ENCODE measurements at places on chromosomes 7 and 10.

GRCh38 chr10:1199897-1200721, 143.9 kb downstream of the WDR37 start:
- no peak for DNase-seq

DNA sequence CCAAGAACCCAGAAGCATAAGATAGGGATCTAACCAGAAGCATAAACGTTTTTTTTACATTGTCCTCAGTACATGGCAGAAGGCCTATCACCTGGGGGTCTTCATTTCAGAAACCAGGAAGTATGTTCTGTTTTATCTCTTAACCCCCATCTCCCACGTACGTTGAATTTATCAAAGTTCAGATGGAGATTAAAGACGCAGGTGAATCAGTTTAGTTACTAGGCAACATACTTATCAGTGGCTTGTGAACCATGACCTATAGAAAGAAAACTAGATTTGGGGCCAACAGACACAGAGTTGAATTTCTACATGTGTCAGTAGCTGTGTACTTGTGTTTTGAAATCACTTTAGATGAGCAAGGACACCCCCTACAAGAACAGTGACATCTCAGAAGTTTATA, 122.7 kb downstream of the GPR158 start:
- DNase-seq = no peak

DNA sequence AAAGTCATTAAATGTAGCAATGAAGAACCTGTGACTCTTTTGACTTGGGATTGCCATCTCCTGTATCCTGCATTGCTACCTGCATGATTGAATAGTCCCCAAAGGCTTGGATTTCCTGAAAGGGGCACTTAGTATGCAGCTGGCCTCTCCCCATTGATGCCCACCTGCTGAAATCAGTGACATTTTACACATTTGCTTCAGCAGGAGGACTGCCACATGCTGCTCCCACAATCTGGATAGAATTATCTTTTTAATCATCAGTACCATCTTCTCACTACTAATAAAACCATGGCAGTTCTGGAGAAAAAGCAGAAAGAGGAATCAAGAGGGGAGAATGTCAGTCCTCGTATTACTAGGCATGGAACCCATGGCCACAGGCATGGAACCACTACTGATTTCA, 67.8 kb downstream of the SLC13A1 start:
- DNase-seq = no peak

DNA sequence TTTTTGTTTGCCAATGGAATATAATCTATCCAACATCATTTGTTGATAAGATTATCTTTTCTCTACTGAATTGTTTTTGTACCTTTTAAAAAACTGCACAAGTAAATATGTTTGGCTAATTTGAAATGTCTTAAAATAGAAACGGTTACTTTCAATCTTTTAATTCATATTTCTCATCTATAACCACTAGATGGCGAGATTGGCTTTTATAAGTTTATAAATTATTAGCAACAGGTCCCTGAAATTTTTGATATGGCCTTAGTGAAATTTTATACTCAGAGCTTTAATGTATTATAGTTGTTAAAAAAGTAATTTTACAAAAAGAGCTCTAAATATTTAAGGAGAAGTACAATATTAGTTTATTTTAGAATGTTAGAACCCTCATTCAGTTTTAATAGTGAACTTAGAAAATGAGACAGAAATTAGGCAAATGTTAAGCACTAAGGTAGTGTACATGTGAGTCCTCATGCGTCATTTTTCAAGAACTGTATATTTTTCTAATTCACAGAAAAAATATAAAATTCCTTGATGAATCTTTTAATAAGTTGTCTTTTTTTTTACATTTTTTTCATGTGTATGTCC, 592.5 kb downstream of the ARL4A start:
- peak; percentile 28 for DNase-seq

DNA sequence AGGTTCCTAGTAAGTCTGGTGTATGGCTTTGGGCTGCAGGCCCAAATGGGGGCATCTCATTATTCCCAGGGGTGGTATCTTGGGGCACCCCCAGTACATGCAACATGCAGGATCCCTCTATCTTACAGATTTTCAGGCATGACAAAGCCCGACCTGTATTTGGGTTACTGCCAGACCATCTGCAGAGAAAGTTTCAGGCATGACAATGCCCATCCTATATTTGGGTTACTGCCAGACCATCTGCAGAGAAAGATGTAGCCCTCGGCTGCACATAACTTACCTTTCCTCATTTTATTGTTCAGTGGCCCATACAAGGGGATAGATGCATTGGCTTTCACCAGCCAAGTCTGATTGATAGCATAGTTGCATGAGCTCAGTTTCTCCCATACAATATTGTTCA, 112.2 kb upstream of the RAB18 start:
- DNase-seq = no peak

GRCh38 chr10:121078036-121078435, 226.9 kb downstream of the WDR11 start:
- no peak for DNase-seq

DNA sequence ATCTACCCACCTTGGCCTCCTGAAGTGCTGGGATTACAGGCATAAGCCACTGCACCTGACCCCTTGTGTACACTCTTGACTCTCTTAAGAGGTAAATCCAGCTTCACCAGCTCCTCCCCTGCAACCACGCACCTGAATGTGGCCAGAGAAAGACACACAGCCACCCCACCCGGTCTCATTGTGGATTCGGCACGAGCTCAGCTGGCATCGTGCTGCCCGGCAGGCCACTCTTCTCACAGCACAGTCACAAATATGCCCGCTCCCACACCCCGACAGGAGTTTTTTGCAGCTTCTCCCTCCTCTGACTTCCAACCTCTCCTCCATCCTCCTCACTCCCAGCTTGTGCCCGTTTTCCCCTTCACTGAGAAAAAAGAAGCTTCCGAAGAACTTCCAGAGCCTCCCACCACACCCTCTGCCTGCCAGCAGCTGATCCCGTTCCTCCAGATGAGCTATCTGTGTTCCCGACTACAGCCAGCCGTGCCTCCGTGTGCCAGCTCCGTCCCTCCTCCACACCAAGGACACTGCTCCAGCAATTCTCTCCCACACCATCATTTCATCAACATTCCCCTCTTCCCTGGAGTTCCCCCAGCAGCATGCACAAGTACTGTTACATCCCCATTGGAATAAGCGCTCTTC, 8.0 kb upstream of the SMARCD3 start:
- DNase-seq = no peak

DNA sequence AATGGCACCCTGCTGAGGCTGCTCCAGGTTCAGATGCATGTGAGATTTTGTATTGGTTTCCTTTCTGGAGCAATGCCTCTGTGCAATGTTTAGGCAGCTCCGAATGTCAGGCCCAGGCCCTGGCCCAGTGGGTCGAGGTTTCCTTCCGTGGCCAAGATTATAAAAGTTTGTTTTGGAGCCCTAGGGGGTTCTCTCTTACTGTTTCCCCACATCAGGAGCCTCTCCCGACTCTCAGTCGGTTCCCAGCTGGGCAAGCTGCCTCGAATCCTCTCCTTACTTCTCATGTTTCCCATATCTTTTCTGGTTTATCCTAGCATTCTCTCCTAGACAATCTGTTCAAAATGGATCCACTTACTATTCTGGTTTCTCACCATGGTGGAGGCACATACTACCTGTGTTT, 11.0 kb downstream of the TMEM140 start:
- no peak for DNase-seq

GRCh38 chr10:84404783-84405182, 76.4 kb downstream of the CCSER2 start:
- DNase-seq = no peak

DNA sequence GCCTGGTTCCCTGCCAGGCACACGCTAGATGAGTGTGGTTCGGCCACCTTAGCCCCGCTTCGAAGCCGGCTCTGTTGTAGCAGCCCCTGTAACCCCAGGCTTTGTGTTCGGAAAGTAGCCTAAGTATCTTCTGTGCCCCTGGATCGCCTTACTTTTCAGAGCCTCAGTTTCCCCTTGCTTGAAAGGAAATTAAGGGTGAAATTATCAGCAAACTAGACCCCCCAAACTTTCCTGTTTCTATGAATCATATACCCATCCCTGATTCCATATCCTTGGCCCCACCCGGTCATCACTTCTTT, 312 bp downstream of the PDCD11 start:
- no peak for DNase-seq

DNA sequence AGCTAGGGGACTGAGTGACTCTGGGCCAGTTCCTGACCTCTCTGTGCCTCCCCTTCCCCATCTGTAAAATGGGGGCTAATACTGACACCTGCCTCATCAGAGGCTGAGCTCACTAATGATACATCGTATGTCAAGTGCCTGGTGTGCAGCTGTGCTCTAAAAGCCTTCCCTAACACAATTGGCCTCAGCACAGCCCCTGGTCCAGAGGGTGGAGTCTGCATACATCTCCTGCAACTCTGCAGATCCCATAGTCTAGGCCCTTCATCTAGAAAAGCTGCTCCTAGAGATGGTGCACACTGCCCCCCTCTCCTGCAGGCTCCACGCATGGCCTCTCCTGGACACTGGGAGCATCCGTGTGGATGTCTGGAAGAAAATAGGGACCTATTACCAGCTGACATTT, 255.0 kb downstream of the RPS24 start:
- DNase-seq = no peak

DNA sequence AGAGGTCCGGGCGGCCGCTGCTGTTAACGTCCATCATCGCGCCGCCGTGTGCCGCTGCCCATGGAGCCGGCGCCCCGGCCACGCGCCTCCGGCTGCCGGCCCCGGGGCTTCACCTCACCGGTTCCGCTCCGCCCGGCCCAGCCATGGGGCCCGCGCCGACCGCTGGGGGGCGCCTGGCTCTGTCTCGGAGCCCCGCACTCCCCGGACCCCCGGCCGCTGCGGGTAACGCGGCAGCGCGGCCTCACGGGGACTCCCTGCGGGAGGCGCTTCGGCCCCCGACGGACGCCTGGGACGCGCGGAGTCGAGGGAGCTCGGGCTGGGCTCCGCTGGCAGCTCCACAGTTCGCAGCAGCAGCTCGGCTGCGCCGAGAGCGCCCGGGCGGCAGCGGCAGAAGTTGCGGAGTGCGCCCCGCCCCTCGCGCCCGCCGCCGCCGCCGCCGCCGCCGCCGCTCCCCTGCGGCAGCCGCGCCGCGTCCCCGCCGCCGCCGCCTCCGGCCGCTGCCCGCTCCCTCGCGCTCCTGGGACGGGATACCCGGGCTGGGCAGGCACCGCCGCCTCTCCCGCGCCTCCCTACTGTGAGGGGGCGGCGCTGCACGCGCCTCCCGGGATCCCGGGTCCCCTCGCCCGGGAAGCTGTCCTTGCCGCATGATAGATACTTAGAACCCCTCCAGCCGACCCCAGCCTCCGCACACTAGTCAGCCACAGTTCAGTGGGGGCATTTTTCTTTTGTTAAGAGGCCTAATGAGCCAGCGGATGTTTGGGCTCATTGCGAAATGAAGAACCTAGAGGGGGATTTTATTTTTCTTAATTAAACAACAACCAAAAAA, at the start of gene HTR7:
Gene HTR7, minus strand, starts transcription at position 405 of the 826 bp plus-strand sequence. Its CDS starts 368 bp downstream, at position 37.
- DNase-seq = peak; percentile 22

DNA sequence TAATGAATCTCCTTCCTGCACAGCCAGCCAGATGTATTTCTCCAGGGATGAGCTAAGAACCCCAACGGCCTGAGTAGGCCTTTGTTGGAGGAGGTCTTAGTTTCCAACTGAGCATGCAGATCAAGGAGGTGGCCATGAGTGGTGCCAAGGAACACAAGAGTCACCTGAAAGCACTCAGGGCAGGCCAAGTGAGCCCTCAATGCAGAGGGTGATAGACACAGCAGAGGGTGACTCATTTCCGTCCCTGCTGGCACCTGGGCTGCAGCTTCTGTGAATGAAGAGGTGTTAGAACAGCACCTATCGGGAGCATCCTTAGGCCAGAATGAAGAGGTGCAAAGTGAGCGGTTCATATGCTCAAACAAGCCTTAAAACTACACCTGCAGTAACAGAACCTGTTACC, 211.8 kb downstream of the FRMD4A start:
- no peak for DNase-seq

Measured in kidney capillary endothelial cell (primary cell).